ENCODE measurements at places on chromosomes 16 and 17. TPM values are rescaled to one million over a fixed set of nuclear protein-coding genes. Genes with fewer than 3 reads are reported as not detected.

RNF157 gene
- total RNA-seq, result 0.34 TPM

DNA sequence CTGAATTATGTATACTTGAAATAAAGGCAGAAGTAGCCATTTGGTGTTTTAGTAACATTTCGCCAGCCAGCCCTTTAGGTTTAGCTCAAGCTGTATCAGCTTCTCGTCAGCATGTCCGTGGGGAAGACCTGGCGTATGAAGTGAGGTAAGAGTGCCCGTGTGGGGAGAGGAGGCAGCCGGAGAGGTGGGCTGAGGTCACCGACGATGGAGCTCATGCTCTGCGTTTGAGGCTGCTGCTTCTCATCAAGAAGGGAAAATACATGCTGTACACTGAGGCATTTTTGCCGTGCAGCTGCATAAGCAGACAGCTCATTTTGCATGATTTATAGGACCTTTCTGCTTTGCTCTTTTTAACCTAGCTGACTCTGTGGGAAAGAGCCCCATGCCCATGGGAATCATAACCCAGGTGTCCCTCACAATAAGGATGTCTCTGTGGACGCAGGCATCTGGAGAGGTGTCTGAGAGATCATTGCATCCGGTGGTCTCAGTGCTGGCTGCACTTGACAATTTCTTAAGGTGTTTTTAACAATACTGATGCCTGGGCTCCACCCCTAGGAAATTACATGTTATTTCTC, 179.1 kb downstream of the ABCC12 start:
- DNase-seq, result no peak

PAM16 gene
- total RNA-seq, result 11.6 TPM

GRCh38 chr16:88938777-88939244, 38.2 kb downstream of the CBFA2T3 start:
- no peak for DNase-seq

GRCh38 chr16:46930861-46931260, 42.6 kb downstream of the DNAJA2 start:
- DNase-seq, result no peak

DNA sequence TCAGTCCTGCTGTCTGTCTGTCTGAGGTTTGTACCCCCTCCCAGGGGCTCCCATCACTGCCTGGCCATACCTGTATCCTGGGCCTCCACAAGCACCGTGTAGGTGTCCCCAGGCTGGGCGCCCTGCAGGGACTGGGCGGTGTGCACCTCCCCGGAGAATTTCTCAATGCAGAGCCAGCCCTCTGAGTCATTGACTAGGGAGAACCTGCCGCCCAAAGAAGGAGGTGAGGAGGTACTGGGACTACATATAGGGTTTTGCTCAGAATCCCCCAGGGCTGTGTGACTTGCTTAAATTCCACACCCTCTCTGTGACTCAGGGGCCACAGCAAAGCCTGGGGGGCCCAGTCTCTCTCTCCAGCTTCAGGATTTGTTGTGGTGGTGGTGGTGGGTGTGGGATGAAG, 7.6 kb downstream of the CDH16 start:
- no peak for DNase-seq

GRCh38 chr16:65083164-65083857, 38.6 kb downstream of the CDH11 start:
- no peak for DNase-seq

DNA sequence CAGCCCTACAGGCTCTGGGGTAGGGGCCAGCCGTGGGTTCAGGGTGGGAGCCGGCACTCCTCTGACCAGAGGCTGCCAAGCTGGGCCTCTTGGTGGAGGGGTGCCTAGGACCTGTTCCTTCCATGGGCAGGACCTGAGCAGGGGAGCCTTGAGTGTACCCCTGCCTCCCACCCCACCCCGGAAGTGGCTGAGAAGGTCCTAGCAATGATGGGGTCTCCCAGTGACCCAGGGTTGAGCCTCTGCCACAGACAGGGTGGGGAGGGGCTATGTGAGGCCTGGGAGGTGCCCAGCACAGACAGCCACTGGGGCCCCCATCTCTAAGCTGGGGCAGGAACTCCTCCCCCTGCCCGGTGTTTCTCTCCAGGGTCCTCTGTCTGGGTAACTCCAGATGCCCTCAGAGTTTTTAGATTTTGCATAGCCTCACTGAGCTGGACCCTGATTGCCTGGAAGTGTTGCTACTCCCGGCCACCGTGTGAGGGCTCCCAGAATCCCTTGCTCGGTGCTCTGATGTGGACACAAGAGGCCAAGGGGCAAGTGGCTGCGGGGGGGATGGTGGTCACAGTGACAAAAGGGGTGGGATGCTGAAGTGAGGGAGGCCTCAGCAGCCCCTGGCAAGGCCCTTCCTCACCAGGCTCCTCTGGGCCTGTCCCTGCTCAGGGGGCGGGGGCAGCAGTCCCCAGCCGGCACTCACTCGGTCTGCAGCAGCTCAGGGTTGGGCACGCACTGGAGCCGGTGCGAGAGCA, 6.4 kb upstream of the MTSS2 start:
- no peak for DNase-seq

DNA sequence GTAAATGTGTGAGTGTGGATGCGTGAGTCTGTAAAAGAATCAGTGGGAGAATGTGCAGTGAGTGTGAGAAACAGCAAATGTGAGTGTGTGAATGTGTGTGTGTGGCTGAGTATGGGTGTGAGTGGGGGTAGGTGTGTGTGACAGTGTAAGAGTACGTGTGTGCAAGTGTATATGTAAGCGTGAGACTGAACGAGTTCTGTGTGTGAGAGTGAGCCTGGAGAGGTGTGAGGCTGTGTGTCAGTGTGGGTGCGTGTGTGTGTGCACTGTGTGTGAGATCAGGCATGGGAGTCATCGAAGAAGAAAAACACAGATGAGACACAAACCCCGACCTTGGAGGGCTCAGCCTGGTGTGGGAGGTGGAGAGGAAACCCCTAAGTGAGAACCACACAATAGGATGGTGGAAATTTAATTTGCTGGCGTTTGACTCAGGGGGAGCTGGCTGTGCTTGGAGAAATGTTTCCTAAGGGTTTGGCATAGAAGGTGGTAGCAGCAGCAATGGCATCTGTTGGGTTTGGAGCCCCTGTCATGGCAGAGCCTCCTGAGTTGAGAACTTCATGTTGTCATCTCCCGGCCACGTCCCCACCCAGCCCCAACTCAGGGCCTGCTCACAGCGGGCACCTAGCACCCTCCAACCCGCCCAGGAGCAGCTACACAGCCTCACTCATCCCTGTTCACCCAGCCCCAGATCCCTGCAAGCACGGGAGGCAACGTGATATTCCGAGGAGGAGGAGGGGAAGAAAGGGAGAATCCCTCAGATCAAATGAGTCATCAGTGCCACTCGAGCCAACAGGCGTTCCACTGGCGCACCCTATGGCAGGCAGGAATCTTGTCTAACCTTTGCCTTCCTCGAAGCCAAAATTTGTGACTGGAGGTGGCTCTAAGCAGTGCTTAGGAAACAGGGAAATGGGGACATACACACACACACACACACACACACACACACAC, 14.3 kb upstream of the NUBP1 start:
- DNase-seq, result no peak

DNA sequence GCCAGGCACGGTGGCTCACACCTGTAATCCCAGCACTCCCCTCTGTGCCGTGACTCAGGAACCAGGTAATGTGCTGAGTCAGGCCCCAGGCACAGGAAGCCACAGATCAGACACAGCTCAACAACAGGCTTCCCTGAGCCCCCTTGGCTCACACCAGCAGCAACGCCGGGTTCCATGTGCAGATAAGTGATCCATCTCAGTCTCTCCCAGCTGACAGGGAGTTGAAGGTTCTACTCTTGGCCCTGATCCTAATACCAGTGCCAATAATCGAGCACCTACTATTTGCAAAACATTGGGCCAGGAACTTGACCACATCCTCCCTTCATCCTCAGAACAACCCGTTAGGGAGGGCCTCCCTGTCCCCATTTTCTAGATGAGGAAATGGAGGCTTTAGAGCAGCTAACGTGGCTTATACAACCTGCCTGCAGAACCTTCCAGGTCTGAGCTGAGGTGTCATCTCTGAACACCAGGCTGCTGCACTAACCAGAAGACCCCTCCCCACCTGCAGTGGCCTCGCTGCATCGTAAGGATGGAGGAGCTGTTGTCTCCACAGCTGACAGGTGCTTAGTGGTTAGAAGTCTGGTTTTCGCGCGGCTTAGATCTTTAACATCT, 64.8 kb upstream of the AMZ2 start:
- no peak for DNase-seq

TBC1D3D gene
- total RNA-seq, result 0.65 TPM

- no peak for DNase-seq
Measured at GRCh38 chr17:44386182-44386525, 3.3 kb downstream of the ITGA2B start.

VPS25 gene
- 53.4 TPM for total RNA-seq

DNA sequence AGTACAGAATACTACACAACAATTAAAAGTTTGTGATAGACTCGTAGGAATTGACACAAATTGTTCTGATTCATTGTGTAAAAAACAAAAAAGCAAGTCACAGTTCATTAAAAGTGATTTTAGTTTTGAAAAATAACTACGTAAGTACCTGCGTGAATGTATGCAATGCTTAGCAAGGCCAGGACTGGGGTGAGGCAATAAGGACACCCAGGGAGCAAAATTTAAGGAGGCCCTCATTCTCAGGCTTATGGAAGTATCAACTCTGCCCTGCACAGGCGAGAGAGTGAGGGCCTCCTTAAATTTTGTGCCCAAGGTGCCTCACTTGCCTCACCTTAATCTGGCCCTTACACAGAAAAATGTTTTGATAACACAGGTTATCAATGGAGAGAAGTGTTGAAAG, 31.4 kb downstream of the NOG start:
- DNase-seq, result no peak

- no peak for DNase-seq
Measured at GRCh38 chr17:21399474-21400186, 23.5 kb downstream of the KCNJ12 start.

DNA sequence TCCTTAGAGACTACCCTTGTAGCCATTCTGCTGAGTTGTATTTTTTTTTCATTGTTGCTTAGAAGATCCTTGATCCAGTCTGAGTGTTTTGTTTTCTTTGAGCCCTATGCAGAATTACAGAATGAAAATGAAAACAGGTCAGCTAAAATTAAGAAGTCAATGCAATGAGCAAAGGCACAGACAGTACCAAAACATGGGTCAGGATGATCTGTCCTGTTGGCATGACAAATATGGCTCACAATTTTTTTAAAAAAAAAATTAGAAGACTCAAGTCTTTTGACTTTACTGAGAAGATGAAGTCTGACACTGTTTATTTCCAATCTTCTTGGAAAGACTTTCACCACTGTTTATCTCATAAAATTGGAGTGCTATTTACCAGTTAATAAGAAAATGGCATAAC, 32.4 kb downstream of the KCNJ16 start:
- no peak for DNase-seq

GRCh38 chr17:15399443-15399842, 58.0 kb upstream of the TEKT3 start:
- no peak for DNase-seq

GRCh38 chr17:1087381-1088241, 90.7 kb downstream of the TIMM22 start:
- DNase-seq, result peak; percentile 84

DNA sequence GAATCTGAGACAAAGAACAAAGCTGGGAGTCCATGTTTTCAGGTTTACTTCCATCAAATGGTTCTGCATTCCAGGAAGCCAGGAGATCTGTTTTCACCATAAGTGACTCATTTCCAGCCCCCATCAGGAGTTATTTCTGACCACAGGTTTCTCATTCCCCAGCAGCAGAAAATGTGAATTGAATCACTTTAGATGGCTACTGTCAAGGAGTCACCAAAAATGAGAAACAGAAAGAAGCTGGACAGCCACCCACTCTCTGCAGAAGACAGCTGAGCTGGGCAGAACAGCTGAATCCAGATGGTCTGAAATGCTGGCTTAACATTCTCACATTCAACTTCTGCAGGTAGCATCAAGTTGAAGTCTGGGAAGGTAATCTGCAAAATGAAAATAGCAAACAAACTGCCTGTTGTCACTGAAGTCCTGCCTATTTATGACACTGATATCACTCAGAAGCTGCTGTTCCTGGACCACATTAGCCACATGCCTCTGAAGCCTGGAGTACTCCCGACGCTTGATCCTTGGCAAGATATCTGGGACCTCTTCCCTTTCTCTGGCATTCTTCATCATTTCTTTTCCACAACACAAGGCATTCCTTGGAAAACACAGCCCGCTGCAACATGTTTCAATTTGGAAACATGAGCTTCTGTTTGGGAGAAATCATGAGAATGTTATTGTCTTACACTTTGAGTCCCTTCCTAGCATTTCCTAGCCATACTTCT, 15.3 kb downstream of the CCL11 start:
- peak; percentile 73 for DNase-seq

GRCh38 chr16:86714166-86714565, 135.8 kb downstream of the FOXL1 start:
- DNase-seq, result peak; percentile 6

PSMD7 gene
- 75.4 TPM for total RNA-seq

GRCh38 chr17:17403899-17404576, 72.8 kb upstream of the MED9 start:
- DNase-seq, result peak; percentile 69
